ENCODE measurements at places on chromosomes 13 and 19.

DNA sequence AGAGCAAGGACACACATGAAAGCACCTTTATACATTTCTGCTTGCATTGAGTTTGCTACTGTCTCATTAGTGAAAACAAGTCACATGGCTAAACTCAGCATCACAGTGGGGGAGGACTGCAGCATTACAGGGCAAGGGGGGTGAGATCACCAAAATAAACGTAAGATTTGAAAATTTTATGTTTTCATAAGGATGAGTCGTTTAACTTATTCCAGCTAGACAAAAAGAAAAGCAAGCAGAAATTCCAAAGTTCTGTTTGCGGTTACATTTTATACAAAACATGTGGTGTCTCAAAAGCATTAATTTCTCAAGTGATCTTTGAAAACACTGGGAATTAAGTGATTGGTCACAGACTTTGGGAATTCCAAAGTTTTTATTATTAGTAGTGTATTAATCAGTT is 261.4 kb upstream of the RXFP2 start:
- no peak for DNase-seq

- DNase-seq: no peak
Measured at GRCh38 chr19:41801792-41802211, 5.4 kb downstream of the CEACAM3 start.

- no peak for DNase-seq
Measured at GRCh38 chr13:47673009-47673850, 327.8 kb downstream of the SUCLA2 start.

DNA sequence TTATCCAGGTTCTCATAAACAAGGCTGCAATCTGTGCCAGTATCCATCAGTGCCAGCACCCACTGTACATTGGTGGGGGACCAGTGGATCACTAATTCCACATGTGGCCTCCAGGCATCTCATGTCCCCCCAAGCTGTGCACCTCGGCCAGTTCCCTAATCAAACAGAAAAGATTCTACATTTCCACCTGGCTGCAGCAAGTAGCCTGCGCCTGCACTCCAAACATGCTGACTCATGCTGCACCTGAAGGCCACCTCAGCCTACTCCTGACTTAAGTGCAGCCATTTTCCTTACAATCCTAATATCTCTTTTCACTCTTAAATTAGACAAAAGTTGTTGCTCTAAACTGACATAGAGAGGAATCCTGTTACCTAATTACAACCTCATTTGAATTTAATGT is 729.4 kb upstream of the MIR17HG start:
- DNase-seq: no peak

- no peak for DNase-seq
Measured at GRCh38 chr19:19059837-19060611, 3.8 kb upstream of the SLC25A42 start.

DNA sequence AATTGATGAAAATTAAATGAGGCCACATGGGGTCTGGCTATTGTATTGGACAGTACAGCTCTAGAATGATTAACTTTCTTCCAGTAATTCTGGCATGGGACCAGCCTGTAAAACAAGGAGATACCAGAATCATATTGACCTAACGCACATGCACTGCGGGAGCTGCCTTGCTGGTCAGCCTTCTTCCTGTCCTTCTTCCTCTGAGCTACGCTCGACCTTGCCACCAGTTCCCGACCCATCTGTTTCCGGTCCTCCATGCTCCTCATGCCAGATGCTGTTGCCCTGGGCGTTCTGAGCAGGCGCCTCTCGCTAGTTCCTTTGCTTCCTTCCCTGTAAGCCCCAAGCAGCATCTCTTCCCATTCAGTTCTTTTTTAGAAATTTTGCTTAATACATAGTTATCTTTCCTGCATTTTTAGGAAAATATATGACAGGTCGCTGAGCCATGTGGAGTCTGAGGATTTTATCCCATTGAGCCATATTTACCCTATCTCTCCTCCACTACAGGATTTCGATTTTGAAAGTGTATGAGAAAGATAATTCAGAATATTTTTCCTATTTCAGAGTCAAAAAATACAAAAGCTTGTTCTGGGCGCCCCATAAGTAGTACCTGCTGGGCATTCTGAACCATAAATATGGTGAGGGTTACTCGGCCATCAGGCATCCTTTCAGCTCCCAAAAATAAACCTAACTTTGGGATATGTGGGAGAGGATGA is 38.6 kb downstream of the TNFRSF19 start:
- no peak for DNase-seq

DNA sequence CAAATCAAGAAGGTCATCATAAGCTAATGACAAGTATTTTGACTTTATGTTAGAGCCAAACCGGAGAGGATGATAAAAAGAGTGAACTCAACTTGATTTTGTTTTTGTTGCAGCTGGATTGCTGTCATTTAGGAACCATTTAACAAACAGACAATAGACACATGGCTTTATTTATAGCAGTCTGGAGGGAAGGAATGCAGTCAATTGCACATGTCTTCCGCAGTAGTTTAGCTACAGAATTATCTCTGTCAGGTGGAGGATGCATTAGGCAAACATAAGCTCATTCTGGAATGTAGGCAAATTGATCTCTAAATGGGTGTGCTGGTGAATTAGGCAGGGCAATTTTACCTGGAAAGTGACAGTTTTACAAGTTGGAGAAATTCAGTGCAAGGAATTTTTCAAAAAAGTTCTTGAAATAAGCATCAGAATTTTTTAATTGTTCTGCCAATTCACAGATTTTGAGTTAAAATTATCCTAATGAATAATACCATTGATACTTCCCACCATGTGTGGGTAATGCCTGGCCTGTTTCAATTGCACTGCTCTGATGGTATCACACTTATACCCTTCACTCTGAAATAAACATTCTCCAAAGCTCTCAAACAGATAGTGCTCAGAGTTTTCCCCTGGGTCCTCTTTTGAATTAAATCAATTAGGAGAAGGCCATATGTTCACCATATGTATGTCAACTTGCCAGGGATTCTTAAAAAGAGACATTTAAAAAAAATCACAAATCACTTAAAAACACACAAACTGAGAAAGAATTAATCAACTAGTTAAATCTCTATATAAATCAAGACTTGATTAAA is 318.3 kb downstream of the NDFIP2 start:
- no peak for DNase-seq
